ENCODE measurements at places on chromosomes 4 and X. TPM values are rescaled to one million over a fixed set of nuclear protein-coding genes. Genes with fewer than 3 reads are reported as not detected.

PFKFB1 gene
- not detected for total RNA-seq

RAB28 gene
- total RNA-seq, result 18.8 TPM

GPRIN3 gene
- 3.7 TPM for total RNA-seq

TSPYL2 gene
- 7.3 TPM for total RNA-seq

F11 gene
- total RNA-seq, result not detected
